ENCODE measurements at places on chromosomes 7 and 10.

- DNase-seq = no peak
Measured at GRCh38 chr7:147062897-147063296, 946.3 kb downstream of the CNTNAP2 start.

DNA sequence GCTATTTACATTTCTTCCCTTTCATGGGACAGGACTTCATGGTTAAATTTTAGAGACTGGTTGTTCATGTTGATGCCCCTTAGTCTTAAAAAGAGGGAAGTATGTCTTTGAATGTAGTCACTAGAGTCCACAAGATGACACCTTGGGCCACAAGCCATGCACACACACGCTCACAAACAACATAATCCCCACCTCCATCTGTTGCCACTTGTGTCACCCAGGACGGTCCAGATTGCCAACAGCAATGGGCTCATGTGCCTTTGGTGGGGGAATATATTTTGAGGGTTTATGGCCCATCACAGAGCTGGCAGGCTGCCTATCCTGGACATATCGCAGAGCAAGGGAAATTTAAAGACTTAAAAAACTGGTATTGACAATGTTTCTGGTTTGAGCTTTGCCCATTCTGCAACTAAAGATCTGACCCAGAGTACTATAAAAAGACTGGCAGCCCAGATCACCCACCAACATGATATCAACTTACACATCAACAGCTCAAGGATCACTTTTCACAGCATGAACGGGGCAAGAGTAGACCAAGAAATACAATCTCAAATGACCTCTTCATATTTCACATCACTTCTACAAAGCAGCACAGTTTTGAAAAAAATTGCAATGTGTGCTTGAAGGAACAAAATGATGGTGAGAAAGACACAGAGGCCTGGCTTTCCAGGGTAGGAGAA is 50.5 kb downstream of the STRA8 start:
- DNase-seq = no peak

DNA sequence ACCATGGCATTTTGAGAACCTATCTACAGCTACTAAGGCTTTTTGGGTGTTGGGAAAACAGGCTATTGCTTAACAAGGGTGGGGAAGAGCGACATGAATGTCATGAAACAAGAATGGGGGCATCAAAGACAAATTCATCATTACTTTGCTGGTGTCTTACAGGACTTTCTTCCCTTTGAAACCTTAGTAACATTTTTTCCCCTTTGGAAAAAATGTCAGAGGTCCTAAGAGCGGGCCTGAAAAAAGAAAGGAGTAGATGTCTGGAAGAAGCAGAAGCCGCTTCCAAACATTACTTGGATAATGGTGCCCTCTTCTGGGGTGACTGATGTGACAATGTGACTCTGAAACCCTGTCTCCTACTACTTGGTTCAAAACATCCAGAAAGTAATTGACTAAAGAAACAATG is 3.8 kb upstream of the DDX50 start:
- DNase-seq = no peak

DNA sequence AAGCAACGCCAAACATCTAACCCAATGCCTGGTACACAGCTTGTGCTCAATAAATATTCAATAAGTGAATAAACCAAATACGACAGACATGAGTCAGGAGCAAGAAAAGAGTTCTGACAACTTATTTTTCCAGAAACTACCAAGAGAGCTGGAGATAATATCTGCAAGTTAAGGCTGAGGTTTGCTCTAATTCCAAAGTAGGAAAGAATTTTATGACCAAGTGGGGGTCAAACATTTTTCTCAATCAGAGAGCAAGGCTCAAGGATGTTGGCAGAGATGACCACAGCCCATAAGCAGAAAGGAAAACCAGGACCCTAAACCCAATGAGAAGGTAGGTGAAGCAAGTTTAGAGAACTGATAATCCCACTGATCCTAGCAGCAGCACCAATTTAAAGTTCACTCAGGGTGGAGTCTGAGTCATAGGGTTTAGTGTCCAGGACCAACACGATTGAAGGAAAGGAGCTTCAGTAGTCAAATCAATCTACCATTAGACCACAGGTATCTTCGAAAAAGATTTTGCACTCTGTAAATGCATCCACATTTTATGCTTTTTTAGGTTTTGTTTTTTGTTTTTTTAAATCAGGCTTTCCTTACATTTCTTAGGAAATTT is 49.3 kb upstream of the KCNIP2 start:
- DNase-seq = no peak

DNA sequence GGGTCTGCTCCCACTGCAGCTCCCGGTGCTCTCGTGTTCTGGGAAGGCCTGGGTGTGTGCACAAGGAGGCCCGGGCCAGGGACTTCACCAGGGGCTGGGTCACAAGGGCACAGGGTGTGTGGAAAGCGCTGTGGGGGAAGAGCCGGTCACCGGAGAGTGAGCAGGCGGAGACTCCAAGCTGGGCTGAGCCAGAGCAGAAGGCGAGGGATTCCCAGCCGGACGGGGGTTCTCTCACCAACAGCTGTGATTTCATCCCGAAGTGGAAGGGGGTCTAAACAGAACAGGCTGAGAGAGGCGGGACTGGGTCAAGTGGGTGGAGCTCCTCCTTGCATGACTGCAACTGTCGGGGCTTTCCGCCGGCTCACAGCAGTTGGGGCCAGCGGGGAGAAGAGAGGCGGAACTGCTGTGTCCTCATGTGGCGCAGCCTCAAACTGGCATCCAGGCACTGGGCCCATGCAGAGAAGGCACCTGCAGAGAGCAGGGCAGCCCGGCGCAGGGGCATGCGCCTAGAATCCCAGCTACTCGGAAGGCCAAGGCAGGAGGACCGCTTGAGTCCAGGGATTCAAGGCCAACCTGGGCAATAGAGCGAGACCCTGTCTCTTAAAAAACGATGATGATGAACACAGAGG is 7.6 kb upstream of the ORAI2 start:
- DNase-seq = peak; percentile 67

- DNase-seq = no peak
Measured at GRCh38 chr7:45294559-45294958, 137.0 kb downstream of the RAMP3 start.

DNA sequence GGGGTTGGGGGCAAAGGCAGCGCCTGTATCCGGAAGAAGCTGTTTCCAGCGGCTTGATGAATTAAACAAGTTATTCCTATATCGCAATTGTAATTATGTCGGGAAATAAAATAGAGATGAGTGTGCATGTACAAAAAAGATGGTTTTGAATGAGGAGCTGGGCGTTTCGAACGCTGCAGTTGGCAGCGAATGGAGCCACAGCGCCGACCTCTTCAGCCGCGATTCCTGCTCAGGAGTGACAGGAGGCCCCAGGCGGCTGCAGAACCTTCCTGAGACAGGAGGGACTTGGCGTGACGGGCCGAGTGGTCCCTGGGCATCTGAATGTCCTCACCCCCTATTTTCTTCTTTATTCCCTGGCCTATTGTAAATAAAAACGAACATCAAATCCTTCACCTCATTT is 184.9 kb downstream of the DNAJB6 start:
- DNase-seq = no peak

GRCh38 chr10:23015021-23015707 is 80.2 kb upstream of the MSRB2 start:
- no peak for DNase-seq

- no peak for DNase-seq
Measured at GRCh38 chr10:8088504-8088903, 34.0 kb downstream of the GATA3 start.

GRCh38 chr7:129569811-129570215 is 41.7 kb upstream of the NRF1 start:
- no peak for DNase-seq

DNA sequence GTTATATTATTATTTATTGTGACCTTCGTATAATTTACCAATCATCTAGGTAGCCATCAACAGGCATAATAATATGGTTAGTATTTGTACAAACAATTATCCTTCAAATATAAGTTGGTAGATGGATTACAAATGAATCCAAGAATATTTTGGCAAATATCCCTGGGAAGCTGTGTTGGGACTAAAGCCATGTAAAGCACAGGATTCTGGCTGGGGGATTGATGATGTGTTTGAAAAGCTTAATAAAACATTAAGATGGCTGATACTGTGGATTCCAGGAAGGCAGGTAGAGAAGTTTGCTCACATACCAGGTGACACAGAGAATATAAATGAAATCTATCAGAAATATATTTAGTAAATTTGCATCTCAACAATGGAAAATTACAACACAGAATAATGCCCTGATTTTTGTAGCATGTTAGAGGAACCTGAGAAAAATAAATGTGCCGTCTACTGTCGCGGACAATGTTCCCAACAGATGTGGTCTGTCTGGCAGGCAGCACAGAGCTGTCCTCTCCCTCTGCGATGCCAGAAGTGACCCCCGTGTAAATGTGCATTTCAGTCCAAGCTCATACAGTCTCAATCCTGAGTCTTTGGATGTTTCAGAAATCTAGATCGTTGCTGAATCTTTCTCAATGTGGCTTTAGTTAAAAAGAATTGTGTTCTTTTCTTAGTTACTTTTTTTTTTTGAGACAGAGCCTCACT is 125.0 kb downstream of the TEX36 start:
- no peak for DNase-seq

GRCh38 chr7:50278120-50278519 is 26.4 kb upstream of the IKZF1 start:
- no peak for DNase-seq

GRCh38 chr10:5545778-5546710 is 21.3 kb downstream of the CALML3 start:
- DNase-seq = no peak

- no peak for DNase-seq
Measured at GRCh38 chr10:32949221-32949678, 8.8 kb downstream of the ITGB1 start.

GRCh38 chr7:128880791-128881457 is 18.3 kb downstream of the ATP6V1F start:
- no peak for DNase-seq

GRCh38 chr7:120550494-120551048 is 277.6 kb downstream of the KCND2 start:
- no peak for DNase-seq

GRCh38 chr7:28195910-28196620 is 15.5 kb upstream of the JAZF1 start:
- no peak for DNase-seq

DNA sequence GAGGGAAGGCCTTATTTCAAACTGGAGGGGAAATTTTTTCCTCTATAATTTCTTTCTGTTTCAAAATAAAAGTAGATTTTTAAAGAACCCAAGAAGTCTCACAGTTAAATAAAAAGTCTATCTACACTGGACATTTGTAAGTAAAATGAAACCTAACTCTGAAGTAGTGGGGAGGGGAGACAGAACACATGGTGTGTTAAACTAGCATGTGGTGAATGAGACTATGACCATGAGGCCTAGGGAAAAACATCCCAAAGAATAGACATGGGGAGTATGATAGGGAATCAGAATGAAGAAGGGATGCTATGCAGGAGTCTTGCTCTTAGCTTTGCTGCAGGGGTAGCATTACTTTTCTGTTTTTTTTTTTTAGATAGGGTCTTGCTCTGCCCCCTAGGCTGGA is 1061.3 kb upstream of the LRRTM3 start:
- no peak for DNase-seq

DNA sequence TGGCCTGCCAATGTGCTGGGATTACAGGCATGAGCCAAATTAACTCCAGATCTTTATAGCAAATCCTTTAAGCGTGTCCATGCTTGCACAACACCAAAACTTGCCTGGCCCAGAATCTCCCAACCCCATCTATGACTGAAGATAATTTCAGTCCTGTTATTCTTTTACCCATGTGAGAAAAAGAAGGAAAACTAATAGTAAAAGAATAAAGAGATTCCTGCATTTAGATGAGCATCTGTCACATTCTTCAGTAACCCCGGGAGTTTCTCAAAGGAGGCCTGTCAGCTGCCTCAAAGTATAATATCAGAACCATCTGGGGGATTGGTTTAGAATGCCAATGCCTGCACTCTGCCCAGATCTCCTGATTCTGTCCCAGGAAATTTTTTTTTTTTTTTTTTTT is 158.1 kb upstream of the KMT2E start:
- DNase-seq = no peak

DNA sequence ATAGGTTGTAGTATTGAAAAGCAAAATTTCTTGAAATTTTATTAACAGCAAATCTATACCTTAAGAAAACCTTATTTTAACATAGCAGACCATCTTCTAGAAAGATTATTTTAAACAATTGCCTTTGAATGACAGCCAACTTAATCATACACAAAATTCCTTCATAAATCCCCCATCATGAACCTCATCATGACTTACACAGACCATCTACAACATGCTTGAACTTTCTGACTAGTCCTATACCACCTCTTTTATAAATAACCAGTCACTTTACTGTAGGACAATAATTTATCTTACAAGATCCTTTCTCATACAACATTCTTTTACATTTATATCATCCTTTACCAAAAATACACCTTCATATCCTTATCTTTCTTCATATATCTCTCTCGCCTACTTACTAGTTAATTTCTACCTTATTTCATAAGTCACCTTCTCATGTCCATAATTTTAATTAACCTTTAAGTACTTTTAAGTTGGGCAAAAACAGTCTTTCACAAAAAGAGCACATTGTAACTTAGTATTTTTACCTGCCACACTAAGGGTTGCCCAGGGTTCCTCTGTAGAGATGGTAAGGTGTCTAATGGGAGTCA is 16.6 kb upstream of the PTN start:
- no peak for DNase-seq

DNA sequence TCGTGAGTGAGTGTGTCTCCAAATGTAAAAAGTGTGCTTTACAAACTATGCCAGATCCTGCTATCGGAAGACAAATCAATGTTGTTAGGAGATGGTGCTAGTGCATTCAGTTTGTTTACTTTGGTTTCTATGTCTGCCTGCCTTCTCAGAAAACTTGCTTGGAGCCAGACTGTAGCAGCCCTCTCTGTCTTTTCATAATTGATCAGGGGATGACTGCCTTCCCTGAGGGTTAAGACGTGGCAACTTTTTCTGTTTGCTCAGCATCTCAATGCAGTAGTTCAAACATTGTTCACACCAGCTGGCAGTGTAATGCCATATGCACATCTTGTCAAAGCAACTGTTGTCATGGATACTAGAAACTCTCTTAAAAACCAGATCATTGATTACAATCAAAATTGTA is 118.5 kb downstream of the FOXP2 start:
- DNase-seq = no peak

DNA sequence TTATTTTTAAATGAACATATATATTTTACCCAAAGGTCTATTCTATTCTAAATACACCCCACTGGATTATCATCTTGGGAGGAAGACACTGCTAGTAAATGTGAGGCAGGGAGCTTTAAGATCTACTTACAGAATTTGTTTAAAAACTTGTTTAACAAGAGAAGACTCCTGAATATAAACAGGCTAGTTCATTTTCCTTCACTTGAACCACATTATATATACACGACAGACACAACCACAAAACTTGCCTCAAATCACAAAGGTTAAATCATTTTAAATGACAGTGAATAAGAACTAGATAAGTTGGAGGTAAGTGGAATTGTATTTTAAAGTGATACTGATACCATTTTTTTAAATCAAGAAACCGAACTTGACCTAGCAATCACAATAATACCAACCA is 109.2 kb downstream of the ATE1 start:
- DNase-seq = no peak

GRCh38 chr7:84100866-84101265 is 93.7 kb downstream of the SEMA3A start:
- no peak for DNase-seq
